ENCODE measurements at places on chromosomes 16 and 17.

DNA sequence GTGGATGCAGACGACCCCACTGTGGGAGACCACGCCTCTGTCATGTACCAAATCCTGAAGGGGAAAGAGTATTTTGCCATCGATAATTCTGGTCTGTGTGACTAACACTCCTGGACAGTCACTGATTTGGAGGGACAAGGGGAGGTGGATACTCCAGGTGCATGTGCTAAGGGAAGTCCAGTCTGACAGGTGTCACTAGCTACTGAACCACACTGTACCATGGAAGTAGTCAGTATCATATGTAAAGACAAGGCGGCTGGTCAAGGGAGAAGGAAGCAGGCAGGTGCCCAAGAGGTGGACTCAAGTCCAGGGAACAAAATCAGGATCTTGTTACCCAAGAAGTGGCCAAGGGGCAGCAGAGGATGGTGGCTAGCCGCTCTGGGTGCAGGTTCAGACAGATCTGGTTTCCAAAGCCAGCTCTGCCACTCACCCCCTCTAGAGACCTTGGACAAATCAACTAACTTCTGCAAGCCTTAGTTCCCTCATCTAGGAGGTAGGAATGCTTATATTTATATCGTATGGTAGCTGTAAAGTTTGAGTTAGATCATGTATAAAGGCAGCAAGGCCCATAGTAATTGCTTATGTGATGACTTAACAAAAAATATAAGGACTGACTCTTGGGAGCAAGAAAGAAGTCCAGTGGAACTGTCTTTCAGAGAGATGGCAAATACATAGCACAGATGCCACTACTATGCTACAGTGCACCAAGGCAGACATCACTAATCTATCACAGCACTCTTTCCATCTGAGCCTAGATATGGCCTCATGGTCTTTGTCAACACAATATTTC, 22.1 kb downstream of the CDH5 start:
- no peak for DNase-seq

GRCh38 chr16:6496996-6497395, 835.6 kb upstream of the RBFOX1 start:
- no peak for DNase-seq

DNA sequence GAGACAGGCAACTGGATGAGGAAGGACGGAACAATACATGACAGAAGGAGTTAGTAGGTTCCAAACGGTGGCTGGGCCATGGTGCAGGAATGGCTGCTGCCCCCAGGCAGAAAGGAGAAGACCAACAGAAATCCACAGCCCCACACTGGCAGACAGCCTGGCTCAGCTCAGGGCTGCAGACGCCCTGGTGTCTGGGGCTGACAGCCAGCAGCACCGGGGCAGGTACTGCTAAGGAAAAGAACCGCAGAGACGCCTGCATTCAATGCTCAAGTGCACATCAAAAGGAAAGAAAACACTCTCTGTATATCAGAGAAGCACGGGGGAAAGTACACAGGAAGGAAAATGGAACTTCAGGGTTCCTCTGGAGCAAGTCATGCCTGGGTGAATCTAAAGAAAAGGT, 53.4 kb downstream of the GAS7 start:
- no peak for DNase-seq

DNA sequence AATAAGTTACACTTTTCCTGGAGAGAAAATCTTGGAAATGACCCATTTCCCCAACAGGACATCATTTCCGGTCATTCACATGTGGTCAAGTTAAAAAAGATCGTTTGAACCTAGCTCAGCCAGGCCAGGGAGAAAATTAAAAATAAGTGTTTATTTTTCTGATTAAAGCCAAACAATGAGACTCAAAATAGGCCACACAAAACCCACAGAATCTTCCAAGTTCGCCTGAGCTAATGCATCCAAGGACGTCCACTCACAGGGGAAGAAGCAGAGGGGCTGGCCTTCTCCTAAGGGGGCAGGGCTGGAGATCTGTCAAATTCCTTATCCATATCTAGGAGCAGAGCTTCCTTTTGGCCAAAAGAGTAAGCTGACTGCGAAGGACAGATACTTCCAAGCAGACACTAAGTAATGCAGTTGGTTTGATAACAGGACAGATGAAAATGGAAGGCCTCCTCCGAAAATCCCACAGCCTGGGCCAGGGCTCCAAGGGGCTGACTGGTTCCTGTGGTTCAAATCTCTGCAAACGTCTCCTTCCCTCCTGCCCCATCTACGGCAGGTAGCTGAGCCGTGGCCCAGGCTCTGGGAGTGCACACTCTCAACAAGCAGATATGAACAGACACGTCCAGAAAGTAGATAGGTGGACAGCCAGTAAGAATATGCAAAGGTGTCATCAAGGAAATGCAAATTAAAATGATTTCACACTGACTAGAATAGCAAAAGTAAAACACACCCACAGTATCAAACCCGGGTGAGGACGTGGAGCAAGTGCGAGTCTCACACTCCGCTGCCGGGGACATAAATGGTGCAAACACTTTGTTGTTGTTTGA, 98.5 kb downstream of the MRM3 start:
- no peak for DNase-seq

DNA sequence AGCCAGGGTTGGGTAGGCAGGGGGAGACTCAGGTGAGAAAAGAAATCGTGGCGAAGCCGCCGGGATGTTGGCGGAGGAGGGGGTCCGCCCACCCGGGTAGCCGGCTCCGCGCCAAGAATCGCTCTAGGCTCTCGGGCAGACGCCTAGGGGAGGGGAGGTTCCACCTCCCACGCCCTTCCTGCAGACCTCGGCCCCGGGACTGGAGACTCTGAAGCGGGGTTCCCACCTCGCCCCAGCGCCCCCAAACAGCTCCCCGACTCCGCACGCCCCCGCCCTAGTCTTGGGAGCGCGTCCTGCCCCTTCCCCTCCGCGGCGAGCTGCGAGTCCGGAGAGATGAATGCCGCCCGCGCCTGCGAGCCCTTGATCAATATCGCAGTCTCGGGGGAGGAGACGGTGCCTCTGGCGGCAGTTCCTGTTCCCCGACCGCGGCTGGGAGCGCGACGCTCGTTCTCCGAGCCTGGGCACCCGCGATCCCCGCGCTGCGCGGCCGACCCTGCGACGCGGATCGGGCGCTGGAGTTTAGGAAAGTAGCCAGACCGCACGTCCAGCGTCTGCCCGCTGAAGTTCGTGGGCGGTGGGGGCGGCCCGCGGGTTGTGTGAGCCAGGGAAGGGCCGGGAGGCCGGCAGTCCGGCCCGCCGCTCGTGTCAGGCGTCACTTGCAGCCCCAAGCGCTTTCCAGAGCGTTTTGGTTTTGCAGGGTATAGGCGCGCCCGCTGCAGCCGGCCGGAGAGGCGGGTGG, 790 bp downstream of the CRHR1 start:
- DNase-seq = no peak

- no peak for DNase-seq
Observed at GRCh38 chr17:41870097-41870496, 4.9 kb upstream of the KLHL11 start.

- DNase-seq = no peak
Observed at GRCh38 chr16:30737794-30738648, 10.2 kb upstream of the PHKG2 start.

GRCh38 chr17:45369421-45369820, 52.6 kb upstream of the MAP3K14 start:
- no peak for DNase-seq

- DNase-seq = no peak
Observed at GRCh38 chr16:13064821-13065220, 163.4 kb downstream of the SHISA9 start.

GRCh38 chr17:63701456-63701820, 1.5 kb upstream of the LIMD2 start:
- DNase-seq = no peak

DNA sequence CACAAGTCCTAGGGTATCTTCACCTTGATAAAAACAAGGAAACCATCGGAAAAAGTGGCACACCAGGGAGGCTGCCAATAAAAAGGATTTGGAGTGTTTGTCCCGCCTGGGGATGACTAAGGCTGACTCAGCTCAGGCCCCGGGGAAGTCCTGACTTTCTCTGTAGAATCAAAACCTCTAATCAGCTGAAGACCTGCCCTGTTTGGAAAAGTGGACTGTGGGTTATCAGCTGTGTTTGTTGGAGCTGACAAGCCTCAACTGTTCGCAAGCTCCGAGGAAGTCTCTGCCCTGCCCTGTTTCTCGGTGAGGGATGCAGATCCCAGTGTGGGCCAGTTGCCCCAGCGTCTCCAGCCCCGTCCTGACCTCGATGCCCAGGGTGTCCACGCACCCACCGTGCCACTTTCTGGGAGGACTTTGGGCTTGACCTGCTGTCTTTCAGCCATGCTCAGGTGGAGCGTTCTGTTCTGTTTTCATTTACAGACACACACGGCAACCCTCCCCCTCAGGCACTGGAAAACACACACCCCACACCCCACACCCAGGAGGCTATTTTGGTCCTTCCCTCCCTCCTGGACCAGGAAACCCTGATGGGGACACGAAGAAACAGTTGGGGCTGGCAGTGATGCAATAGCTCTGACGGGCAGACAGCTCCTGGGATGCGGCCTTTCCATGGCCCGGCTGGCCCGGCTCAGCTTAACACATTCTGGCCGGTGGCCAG, 27.6 kb upstream of the PITPNA start:
- DNase-seq = no peak

DNA sequence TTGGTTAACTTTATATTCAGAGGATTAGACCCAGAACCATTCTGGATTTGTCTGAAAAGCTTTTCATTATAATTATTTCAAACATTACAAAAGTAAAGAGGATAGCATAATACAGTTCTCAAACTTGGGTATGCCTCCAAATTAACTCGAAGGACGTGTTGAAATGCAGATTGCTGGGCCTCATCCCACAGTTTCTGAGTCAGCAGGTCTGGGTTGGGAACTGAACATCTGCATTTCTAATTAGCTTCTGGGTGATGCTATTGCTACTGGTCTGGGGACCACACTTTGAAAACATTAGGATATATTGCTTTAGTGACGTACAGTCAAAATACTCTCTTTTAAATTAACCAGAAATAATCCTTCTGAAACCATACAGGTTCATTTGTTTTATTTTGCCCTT, 10.0 kb downstream of the TPPP3 start:
- DNase-seq = no peak

- DNase-seq = no peak
Observed at GRCh38 chr16:47470810-47471209, 9.7 kb downstream of the PHKB start.

DNA sequence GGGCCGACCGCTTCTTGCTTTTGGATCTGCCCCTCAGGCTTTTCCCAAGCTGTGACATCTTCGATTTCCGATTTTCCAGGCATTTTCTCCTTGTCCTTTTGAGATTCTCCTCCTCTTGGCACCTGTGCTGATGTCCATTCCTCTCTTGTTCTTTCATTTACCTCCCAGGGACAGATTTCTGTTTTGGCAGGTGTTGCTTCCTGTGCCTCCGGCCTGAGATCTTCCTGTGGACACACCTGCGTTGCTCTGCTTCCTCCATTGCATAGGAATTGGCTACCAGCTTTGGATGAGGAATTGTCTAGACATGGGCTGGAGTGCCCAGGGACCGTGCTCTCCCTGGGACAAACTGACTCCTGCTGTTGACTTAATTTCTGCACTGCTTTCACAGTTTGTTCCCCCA, 15.1 kb downstream of the GPR179 start:
- no peak for DNase-seq

- DNase-seq = no peak
Observed at GRCh38 chr16:14186007-14186794, 115.1 kb downstream of the MRTFB start.

All from D721Med (cell line).